ENCODE measurements at places on chromosomes 3 and 15.
A peak's percentile ranks its signal among the peaks of the same experiment; 100 is the strongest.

DNA sequence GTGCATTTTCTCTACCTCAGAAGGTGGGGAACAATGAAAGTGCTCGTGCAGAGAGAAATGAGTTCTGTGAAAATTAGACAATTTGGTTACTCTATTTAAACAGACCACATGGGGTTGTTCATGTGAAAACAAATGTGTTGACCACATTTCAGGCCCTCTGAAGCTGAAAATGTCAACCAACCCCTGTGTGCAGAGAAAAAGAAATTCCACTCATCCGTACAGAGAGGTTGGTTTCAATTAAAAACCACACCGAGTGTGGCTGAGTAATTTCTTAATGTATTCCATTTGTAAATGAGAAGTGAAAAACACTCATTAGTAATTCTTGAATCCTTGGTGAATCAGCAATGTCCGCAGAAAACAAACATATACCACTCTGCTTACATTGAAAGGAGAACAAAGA is 46.9 kb upstream of the SLC7A14 start:
- DNase-seq = no peak

- DNase-seq = no peak
Measured at GRCh38 chr3:32373844-32374243, 17.8 kb upstream of the CMTM7 start.

- no peak for DNase-seq
Measured at GRCh38 chr15:85489773-85490493, 109.5 kb downstream of the AKAP13 start.

DNA sequence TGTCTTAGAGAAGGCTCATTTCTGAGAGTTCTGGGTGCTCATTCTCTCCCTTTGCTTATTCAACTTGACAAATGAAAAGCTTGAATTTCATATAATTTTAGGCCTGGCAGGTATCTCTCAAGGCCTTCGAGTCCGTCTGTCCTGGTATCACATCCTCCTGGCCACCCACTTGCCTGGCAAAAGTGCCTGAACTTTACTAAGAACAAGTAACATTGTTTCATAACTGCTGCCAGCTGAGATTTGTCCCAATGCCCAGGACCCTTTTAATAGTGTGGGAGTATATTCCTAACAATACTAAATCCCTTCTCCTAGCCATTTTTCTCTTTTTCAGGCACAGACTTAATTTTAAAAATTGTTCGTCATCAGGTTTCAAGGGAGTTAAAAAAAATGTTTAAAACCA is 18.1 kb downstream of the LARP6 start:
- DNase-seq = no peak

DNA sequence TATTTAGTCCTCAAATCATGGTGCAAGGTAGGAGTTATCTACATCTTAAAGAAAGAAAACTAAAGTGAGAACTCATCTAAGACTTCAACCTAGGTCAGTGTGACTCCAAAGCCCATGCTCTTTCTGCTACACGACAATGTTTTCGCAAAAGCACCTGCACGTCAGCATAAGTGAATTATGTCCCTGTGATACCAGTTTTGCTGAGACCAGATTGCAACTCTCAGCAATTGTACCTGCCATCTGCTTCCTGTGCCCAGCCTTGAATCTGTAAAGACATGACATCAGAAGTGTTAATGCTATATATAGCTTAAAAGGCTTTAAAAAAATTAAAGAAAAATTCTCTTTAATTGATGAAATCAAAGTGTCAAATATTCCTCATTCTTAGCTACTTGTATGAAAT is 43.4 kb downstream of the RETNLB start:
- no peak for DNase-seq

DNA sequence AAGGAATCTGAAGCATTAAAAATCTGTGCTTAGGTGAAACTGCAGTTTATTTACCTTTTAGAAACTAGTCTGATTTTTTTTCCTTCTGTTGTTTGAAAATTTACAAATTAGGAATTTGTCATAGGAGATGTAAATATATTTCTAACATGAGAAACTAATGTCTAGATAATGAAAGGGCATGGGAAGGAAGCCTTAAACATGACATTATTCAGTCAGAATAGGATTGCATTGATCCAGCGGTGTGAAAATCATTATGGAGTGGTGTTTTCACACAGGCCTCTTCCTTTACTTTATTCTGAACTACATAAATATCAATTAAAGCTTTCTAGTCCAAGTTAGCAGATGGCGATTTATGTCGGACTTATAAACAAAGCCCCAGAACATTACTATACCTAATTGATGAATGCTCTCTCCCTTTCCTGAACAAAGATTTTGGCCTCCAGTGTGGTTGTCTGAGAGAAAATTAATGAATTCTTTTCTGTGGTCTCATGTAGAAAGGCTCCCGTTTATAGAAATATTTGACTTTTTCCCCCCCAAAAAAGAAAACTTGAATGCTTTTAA is 37.9 kb downstream of the FNDC3B start:
- DNase-seq = no peak

DNA sequence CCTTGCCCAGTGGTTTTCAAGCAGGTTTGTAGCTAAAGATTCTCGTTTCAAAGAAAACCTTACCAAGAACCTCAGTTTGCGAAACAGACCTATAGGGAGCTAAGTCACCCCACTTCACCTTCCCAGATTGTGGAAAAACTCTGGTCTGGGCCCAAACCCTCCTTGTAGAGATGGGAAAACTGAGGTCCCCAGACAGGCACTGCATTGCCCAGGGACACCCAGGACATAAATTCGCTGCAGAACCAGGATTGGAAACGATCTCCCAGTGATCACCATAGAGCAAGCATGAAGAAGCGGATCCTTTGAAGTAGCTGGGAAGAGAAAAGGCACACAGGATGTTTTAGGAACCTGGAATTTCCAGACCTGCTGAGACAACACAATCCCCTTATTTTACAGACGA is 85.6 kb upstream of the PIAS1 start:
- no peak for DNase-seq

GRCh38 chr3:21893242-21893641 is 142.2 kb upstream of the ZNF385D start:
- no peak for DNase-seq

- no peak for DNase-seq
Measured at GRCh38 chr3:54676087-54676486, 251.8 kb downstream of the LRTM1 start.

- DNase-seq = no peak
Measured at GRCh38 chr15:70820214-70820613, 33.7 kb downstream of the LARP6 start.

DNA sequence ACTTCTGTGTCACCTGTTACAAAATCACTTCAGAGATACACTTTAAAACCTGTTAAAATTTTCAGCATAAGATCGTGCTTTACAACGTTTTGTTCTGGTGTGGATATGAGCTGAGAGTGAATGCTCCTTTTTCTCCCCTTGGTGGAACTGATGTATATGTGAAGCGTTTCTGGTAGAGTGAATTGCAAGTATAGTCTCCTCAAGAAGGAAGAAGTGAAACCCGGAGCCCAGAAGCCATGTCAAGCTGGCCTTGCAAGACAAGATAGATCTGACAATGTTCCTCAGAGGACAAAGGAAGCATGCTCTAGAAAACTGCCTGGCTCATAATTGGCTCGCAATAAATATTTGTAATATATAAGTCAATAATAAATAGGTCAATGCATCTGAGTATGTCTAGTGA is 23.6 kb downstream of the SERPINI2 start:
- no peak for DNase-seq

GRCh38 chr3:86175593-86176444 is 815.1 kb downstream of the VGLL3 start:
- DNase-seq = no peak

- DNase-seq = no peak
Measured at GRCh38 chr3:4520033-4520816, 27.1 kb downstream of the ITPR1 start.

DNA sequence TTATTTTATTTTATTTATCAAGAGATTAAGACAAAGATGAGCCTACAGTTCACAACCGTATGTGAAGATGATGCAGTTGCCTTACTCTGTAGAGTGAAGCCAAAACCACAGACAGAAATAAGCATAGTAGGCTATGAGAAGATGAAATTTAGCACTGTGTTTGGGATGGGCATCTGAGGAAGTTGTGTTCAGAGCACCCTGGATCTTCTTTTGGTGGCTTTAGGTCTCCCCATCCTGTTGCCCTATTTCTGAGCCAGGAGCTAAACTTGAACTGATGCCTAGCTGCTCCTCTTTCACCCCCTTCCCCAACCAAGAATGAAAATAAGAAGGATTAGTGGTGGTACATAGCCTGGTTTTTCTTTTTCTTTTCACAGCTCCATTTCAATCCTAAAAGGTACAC is 328.1 kb upstream of the TBL1XR1 start:
- DNase-seq = no peak

- DNase-seq = no peak
Measured at GRCh38 chr3:130772129-130772528, 25.5 kb upstream of the PIK3R4 start.

DNA sequence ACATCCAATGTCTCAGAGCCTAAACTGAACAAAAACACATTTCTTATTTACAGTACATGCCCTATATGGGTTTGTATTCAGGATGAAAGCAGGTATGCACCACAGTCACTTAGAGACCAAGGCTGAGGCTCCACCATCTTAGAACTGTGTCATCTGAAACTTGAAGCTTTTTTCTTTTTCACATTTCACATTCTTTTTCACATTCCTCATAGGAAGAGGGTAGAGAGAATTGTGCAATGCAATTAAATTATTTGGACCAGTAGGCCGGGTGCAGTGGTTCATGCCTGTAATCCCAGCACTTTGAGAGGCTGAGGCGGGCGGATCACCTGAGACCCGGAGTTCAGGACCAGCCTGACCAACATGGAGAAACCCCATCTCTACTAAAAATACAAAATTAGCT is 591.0 kb downstream of the MECOM start:
- DNase-seq = no peak

DNA sequence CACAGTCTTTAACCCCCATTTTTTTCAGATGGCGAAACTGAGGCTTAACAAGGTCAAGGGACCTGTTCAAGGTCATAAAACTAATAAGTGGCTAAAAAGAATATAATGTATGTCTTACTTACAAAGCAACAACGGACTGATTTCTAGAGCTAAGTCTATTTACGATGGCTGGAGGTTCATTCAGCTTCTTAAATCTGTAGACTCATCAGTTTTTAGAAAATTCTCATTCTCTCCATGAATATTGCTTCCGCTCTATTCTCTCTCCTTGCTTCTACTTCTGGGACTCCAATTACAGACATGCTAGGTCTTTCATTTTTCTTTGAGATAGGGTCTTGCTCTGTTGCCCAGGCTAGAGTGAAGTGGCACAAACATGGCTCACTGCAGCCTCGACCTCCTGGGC is 68.9 kb downstream of the WHAMM start:
- no peak for DNase-seq

DNA sequence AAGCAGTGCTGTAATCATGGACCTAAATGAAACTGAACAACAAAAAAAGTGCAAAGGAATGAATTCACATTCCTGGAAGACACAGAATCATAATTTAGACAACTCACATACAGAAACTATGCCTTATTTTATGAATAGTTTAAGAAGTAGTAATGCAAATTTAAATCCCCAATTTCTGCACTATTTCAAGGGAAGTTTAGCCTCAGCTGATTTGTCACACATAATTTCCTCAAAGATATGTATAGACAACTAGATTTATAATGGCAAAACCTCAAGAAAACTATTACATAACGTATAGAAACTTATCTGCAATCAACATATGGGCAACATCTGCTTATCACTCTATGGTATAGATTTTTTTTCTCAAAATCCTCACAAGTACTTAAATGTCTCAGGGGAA is 7.8 kb upstream of the PTX3 start:
- no peak for DNase-seq

DNA sequence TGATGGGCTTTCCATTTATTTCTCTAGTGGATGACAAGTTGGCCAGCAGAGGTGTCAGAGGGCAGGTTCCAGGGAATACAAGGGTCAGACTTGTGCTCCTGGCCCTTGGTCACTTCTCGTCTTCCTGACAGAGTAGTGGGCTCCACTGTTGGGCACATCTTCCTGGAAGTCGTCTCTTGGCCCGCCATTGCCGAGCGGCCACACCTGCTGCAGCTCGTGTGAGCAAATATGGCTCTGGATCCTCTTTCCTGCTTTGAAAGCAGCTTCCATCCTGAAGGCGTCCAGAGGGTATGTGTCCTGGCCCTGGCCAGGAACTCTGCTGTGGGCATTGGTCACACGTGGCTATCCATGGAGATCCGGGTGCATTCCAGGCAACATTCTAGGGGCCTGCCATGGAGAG is 100.2 kb downstream of the SNRPN start:
- DNase-seq = peak; percentile 42

GRCh38 chr15:92112180-92112579 is 258.7 kb downstream of the SLCO3A1 start:
- no peak for DNase-seq

DNA sequence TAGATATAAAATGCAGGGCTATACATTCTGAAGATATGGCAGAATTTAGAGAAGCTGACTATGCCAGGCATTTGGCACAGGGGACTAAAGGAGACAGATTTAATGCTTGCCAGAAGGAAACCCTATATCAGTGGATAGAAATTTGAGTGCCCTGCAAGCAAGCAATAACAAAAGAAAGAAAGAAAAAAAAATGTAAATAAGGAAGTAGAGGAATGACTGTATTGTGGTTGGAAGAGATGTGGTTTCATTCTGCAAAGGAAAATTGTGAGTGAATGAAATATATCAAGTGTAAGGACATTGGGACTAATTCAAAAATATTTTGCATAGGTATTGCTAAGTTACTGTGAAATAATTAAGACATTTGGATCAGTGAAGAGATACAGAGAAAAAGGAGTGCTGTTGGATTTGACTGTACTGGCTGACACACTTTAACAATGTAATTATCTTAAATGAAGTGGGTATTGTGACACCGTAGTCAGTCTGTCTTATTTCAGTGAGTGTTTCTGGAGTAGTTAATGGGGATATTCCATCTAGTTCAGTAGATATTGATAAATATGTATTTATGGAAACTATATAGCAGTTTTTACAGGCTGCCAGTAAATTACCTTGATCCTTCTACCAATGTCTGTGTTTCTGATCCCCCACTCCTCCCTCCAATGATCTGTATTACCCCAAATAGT is 418.2 kb downstream of the CNTN4 start:
- DNase-seq = no peak

- DNase-seq = no peak
Measured at GRCh38 chr15:43134157-43134635, 810 bp downstream of the TMEM62 start.

DNA sequence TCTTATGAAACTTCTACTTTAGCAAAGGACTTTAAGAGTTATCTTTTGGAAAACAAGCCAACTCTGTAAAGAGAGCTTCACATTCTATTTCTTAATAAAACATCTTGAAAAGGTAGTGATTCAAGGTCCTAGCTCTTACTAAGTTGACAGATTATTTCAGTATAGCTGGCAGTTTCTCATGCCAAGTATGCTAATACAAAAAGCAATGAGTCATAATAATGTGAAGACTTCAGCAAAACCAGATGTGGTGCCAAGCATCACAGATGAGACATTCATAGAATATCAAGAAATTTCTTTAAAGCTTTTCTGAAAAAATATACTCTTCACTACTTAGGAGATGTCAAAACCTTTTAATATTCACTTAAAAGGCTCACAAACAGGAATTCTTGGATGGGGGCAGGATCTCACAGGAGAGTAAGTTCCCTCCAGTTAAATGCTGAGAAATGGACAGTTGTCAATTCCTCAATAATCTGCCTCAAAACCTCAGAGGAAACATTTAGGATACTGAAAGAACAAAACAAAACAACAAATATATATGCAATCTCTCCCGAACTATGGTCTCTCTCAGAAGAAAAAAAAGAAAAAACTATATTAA is 45.6 kb downstream of the DCBLD2 start:
- no peak for DNase-seq

Measured in posterior vena cava (tissue), 2 donors.